ENCODE measurements at places on chromosomes 13 and 19. TPM values are rescaled to one million over a fixed set of nuclear protein-coding genes. Genes with fewer than 3 reads are reported as not detected.

GRCh38 chr13:99982036-99982730 lies 599 bp downstream of the ZIC2 start:
- no peak for DNase-seq
- H3K36me3 ChIP-seq = no peaks in the 10 kb centered on the region
- H3K27me3 ChIP-seq = peaks cover 98% of the 10 kb centered on the region
- H3K4me1 ChIP-seq = peaks cover 37% of the 10 kb centered on the region
- H3K27ac ChIP-seq = no peak overlapping the region
- H3K4me3 ChIP-seq = peak overlapping the region; percentile 49

- DNase-seq = no peak
- H3K36me3 ChIP-seq = no peaks in the 10 kb centered on the region
- H3K27ac ChIP-seq = no peak overlapping the region
- H3K4me1 ChIP-seq = no peaks in the 10 kb centered on the region
- no peaks in the 10 kb centered on the region for H3K27me3 ChIP-seq
Measured at GRCh38 chr13:81917810-81918209, 1576.9 kb upstream of the SPRY2 start.

The FAM216B gene
- total RNA-seq = 17.0 TPM

DNA sequence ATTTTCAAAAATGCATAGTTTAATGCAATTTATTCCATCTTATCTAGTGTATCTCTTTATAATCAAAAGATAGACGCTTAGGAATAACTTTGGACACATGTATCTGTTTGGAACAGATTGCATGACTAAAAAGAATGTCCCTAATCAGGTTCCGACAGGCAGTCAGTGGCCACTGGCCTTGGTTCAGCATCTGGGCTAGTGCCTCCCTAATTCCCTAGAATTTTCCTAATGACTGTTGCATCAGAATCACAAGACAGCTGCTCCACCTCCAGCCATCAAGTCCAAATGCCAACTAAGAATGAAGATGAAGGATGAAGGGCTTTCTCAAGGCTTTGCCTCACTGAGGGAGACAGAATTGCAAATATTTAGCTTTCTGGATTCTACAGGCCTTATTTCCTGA lies 173.8 kb downstream of the EFNB2 start:
- H3K27ac ChIP-seq = no peak overlapping the region
- no peaks in the 10 kb centered on the region for H3K4me1 ChIP-seq
- no peaks in the 10 kb centered on the region for H3K36me3 ChIP-seq
- H3K27me3 ChIP-seq = no peaks in the 10 kb centered on the region
- no peak for DNase-seq

DNA sequence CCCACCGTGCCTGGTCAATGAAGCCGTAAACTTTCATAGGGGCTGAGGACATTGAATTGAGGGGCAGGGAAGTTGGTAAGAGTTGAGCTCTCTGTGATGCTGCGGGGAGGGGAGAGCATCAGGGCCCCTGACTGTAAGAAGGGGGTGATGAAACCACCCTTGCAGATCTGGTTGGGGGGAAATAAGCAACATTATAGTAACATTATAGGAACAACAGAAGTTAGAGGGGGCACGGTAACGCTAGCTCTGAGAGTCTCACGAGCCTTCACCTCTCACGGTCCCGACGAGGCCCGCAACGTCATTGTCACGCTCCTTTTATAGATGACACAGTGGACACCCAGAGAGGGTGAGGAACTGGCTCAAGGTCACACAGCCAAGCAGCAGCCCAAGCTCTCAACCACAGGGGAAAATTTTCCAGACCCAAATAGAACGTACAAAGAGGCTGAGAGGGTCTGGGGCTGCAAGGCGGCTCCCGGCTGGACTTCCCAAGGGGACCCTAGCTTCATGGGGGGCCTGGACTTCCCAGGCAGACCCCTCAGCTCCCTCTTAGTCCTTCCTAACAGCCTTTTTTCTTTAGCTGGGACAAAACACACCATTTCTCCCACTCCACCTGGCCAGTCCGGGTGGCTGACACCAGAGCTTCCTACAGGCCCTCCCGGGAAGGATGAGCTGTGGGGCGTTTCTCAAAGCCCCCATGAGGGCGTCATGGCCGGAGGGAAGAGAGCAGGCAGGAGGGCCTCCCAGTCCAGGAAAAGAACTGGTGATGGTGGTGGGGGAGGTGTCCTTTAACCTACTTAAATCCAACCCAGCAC lies 4.1 kb downstream of the TLE5 start:
- peak overlapping the region; percentile 68 for H3K27ac ChIP-seq
- peaks cover 69% of the 10 kb centered on the region for H3K36me3 ChIP-seq
- H3K4me1 ChIP-seq = peaks cover 68% of the 10 kb centered on the region
- no peaks in the 10 kb centered on the region for H3K27me3 ChIP-seq
- peak overlapping the region; percentile 27 for H3K4me3 ChIP-seq

All from lower lobe of right lung (tissue), 2 donors.